CD4-positive, CD25-positive, alpha-beta regulatory T cell (primary cell): ENCODE measurements at places on chromosomes 6 and 20. TPM values are rescaled to one million over a fixed set of nuclear protein-coding genes. Genes with fewer than 3 reads are reported as not detected.

UNC5CL gene
- 4.4 TPM for total RNA-seq

MRAP2 gene
- not detected for total RNA-seq

EDN1 gene
- total RNA-seq: 1.1 TPM

PSORS1C1 gene
- not detected for total RNA-seq

COL20A1 gene
- total RNA-seq: 0.20 TPM

PRR18 gene
- not detected for total RNA-seq

FAM83C gene
- total RNA-seq: not detected
